ENCODE measurements at places on chromosomes 4 and X.

DNA sequence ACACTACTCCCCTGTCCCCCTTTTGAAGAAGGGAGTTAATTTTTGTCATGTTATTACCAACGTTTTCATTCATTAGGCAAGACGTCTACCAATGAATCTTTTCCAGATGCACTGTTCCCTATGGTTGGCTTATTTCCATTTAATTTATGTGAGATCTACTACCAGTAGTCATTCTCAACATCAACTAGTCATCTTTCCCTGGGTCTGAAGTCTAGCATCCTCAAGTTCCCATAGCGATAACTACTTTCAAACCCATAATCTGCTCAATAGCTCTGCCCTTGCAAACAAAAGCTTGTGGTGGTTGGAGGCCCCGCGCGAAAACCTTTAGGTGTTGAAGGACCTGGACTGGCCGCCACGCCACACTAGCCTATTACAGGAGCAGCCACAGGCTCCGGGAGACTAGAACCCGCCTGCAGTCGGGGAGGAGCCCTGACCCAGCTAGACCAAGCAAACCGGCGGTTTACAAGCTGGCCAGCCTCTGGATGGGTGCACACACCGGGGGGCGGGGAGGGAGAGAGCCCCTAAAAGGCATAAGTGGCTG, 746 bp downstream of the PPAT start:
- DNase-seq, result peak; percentile 74

- no peak for DNase-seq
Measured at GRCh38 chrX:37701588-37701987, 16.0 kb downstream of the XK start.

GRCh38 chr4:185920171-185920570, 108.2 kb upstream of the SORBS2 start:
- no peak for DNase-seq

- DNase-seq, result peak; percentile 93
Measured at GRCh38 chr4:7956270-7956808, 16.7 kb upstream of the AFAP1 start.

DNA sequence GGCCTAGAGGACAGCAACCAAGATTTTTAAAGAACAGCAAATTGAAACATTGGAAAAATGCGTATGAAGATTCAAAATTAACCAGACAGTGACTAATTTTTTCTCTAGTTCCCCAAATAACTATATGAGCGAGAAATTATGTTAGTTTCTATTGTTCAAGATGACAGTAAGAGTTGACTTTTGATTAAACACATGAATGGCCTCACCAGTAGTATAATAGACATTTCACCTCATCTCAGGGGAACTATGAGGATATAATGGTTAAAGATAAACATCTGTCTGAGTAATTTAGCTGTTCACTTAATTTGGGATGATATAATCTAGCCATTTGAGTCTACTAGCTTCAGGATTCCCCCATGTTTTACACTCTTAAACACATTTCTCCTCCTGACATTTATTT, 380.9 kb upstream of the NWD2 start:
- DNase-seq, result no peak

DNA sequence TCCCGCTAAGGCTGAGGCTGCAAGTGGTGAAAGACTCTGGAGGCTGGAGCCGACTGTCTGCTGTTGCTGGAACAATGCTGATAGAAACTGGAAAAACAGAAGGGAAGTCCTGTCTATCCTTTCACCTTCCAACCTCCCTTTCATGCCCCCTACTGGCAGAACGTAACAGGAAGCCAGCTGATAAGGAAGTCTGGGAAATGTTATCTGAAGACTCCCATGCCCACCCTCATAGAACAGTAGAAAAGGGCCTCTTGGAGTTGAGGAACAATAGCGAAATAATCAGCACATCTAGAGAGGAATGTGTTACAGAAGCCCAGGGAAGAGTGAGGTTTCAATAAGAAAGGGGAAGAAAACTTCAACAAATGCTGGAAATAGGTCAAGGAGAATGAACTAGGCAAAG, 117.1 kb upstream of the DKK2 start:
- DNase-seq, result peak; percentile 29
